ENCODE measurements at places on chromosomes 13 and 19. TPM values are rescaled to one million over a fixed set of nuclear protein-coding genes. Genes with fewer than 3 reads are reported as not detected.

Gene OR7D2
- not detected for polyA plus RNA-seq

Gene ZSCAN1
- not detected for polyA plus RNA-seq

Gene SRRM5
- polyA plus RNA-seq = not detected

Gene ZNF541
- not detected for polyA plus RNA-seq

Gene CGB1
- polyA plus RNA-seq = not detected

Gene PKN1
- 94.6 TPM for polyA plus RNA-seq

Gene CLDN10
- not detected for polyA plus RNA-seq

Gene FCER2
- 0.50 TPM for polyA plus RNA-seq

Gene LILRB1
- polyA plus RNA-seq = 4.7 TPM

Gene PLIN5
- polyA plus RNA-seq = not detected

Gene SMIM44
- not detected for polyA plus RNA-seq

Gene UHRF1
- not detected for polyA plus RNA-seq

Gene PSG1
- polyA plus RNA-seq = not detected

Gene LRRC25
- 7.7 TPM for polyA plus RNA-seq

Gene PRSS57
- 5.8 TPM for polyA plus RNA-seq

Gene ZNF536
- not detected for polyA plus RNA-seq

Gene ATP7B
- not detected for polyA plus RNA-seq

Gene CNMD
- polyA plus RNA-seq = not detected

Gene KLK15
- not detected for polyA plus RNA-seq

Gene C5AR2
- 0.29 TPM for polyA plus RNA-seq

Gene ZNF85
- 1.7 TPM for polyA plus RNA-seq

Gene UGGT2
- polyA plus RNA-seq = 0.86 TPM

Gene RFX1
- 0.21 TPM for polyA plus RNA-seq

Gene MYO1F
- 110 TPM for polyA plus RNA-seq

Gene SIAH3
- not detected for polyA plus RNA-seq

Gene CLIP3
- 0.55 TPM for polyA plus RNA-seq

Gene HSD17B14
- polyA plus RNA-seq = not detected

Gene EBI3
- not detected for polyA plus RNA-seq
